SW 1271 (cell line): ENCODE measurements at places on chromosomes 7 and 10.

GRCh38 chr7:30115709-30116297, 19.0 kb upstream of the MTURN start:
- no peak for DNase-seq

DNA sequence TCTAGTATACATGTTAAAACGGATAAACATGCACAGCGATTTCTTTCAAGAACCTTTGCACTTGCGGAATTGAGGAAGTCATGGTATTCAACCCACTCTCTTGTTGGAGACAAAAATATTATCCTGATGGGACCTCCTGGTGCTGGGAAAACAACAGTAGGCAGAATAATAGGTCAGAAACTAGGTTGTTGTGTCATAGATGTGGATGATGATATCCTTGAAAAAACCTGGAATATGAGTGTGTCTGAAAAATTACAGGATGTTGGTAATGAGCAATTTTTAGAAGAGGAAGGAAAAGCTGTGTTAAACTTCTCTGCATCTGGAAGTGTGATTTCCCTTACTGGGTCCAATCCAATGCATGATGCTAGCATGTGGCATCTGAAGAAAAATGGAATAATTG, 6.9 kb downstream of the THNSL1 start:
- no peak for DNase-seq

DNA sequence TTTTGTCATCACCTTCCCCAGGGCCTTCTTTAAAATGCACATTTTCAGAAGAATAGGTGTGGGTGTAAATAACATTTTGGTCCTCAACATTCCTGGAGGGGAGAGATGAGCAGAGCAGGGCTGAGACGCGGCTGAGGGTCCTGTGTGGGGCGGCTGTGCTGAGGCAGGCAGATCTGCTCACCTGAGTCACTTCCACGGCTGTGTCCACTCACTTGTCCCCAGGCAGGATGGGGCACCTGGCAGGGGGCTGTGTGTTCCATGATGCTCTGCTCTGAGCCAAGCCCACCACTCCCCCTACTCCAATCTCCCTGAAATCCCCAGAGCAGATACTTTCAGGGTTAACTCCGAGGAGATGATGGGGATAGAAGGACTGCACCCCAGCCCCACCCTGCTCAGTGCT, 93.8 kb downstream of the GLRX3 start:
- DNase-seq, result no peak

DNA sequence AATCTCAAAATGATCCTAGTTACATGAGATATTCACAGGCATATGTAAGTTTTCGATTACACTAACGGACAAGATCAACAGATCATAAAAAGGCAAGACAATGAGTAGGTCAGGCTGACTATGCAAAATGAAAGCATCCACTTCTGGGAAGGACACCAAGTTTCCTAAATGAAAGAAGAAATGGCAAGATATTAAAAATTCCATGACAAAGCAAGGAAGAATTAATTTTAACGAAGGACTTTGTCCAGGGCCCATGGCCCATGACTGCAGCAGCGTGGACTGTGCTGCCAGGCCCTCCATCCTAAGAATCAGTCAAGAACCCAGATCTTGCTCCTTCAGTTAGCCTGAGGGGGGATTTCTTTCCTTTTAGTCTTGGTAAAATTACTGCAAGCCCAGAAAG, 182.4 kb upstream of the FRMD4A start:
- no peak for DNase-seq

GRCh38 chr10:118300320-118300719, 41.8 kb downstream of the FAM204A start:
- DNase-seq, result no peak

DNA sequence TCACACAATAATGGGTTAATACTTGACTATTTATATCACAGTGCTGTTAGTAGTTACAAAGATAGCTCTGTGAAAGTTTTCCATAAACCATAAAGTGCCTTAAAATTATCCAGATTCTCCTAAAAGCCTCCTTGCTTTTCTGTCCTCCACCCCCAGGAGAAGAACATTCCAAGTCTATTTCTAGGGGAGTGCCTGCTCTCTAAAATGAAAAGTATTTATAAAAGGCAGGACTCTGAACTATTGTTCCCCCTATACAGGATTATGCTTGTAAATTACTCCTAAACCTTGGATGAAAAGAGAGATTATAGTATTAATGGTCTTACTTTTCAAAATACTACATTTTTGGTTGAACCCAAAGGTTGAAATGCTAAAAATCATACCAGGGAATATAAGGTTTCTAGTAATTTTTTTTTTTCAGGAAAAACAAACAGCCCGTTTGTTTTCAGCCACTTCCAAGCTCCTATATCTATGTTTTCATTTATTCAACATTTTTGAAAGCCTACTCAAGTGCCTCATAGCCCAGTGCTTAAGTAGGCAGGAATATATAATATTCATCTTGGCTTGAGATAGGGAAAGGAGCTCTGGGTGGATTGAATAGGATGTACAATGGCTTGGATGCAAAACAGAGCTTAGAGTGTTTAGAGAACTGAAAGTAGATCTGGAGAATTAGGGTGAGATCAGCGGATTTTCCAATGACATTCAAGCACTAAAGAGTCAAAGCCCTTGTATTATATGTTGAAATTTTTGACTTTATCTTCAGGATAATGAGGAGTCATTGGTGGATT, 320.7 kb downstream of the GPR37 start:
- no peak for DNase-seq

GRCh38 chr10:34492081-34492480, 323.0 kb downstream of the PARD3 start:
- no peak for DNase-seq

GRCh38 chr10:18332048-18332447, 191.8 kb downstream of the CACNB2 start:
- DNase-seq, result no peak

- no peak for DNase-seq
Measured at GRCh38 chr7:94011714-94012353, 7.7 kb upstream of the BET1 start.

GRCh38 chr10:101261702-101262101, 32.4 kb upstream of the LBX1 start:
- DNase-seq, result no peak

DNA sequence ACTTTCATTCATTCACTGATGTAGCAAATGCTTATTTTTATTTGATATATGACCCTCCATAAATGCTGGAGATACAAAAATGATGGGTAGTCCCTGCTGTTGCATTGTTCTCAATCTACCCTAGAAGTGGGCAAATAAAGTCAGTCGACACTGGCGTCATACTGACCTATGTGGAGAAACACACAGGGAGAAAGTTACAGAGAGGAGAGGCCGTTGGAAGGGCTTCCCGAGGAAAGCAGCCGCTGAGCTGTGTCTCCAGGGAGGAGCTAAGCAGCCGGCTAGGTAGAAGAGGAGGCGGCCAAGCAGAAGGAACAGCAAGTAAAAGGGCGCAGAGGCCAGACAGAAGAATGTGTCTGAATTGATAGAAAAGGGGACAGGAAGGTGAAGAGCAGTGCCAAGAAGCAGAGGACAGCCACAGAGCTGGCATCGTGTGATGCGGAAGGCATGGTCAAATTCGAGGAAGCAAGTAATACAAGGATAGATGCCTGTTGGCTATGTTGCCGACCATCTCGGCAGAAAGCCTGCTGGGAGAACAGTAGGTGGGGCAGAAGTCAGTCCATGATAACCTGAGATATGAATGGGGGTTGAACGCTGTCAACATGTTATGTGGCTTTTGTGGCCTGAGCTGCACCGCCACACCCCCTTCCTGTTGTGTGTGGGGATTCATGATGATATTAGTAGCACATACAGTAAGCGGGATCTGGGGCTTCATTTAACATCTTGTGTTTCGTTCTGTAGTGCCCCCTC, 25.9 kb downstream of the ST8SIA6 start:
- no peak for DNase-seq

- no peak for DNase-seq
Measured at GRCh38 chr7:44768628-44769371, 20.2 kb downstream of the ZMIZ2 start.

DNA sequence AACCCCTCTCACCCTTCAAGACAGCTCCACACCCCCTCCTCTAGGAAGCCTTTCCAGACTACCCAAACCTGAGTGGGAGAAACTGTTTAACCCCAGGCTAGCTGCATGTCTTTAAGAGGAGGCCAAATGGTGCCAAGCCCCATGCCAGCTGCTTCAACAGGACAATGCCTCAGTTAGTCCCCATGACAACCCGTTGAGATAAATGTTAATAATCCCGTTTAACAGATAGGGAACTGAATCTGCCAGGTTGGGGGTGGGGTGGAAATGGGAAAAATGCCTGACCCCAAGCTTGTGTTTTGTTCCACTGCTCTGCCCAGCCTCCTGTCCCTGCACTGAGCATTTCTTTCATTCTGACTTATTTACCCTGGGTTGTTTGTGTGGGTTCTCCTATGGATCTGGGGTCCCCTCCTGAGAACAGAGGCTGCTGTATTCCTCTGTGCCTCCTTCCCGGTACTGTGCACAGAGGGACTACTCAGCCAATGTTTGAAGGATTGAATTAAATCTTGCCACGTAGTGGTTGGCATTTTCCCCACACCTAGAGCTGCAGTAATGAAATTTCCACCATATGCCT, 452.6 kb upstream of the ZMIZ1 start:
- DNase-seq, result no peak
